ENCODE measurements at places on chromosomes 2 and 18. TPM values are rescaled to one million over a fixed set of nuclear protein-coding genes. Genes with fewer than 3 reads are reported as not detected.

Gene RAPGEF4
- 7.5 TPM for total RNA-seq

Gene SFT2D3
- total RNA-seq: 4.9 TPM

Gene DSC3
- total RNA-seq: 0.87 TPM

Gene RSAD2
- 0.28 TPM for total RNA-seq

Gene CNPPD1
- 47.1 TPM for total RNA-seq

Gene PPP1R1C
- total RNA-seq: 0.97 TPM

Gene VWC2L
- not detected for total RNA-seq

Gene ADCY3
- total RNA-seq: 88.0 TPM

Gene INHBB
- 4.7 TPM for total RNA-seq

Gene CCDC74B
- total RNA-seq: 20.4 TPM

Gene CROCC2
- not detected for total RNA-seq

Gene RETREG2
- total RNA-seq: 90.6 TPM

Gene IL37
- not detected for total RNA-seq

Gene UGT1A9
- not detected for total RNA-seq

Gene FAM124B
- 269 TPM for total RNA-seq

Gene DYNC1I2
- total RNA-seq: 121 TPM

Gene TEX44
- not detected for total RNA-seq

Gene TLX2
- total RNA-seq: not detected

Gene C2orf15
- 0.26 TPM for total RNA-seq

Gene NPHP1
- total RNA-seq: 5.7 TPM

Gene RPL31
- total RNA-seq: 1,589 TPM

Gene CELF4
- 0.44 TPM for total RNA-seq

Gene FAHD2A
- total RNA-seq: 34.0 TPM

Gene REG3G
- total RNA-seq: not detected

Gene GEN1
- 12.3 TPM for total RNA-seq

Gene RBMS1
- total RNA-seq: 136 TPM

Gene LYG1
- total RNA-seq: 1.4 TPM

Gene HMSD
- total RNA-seq: not detected

Gene C1QL2
- not detected for total RNA-seq

Gene RAB27B
- 0.41 TPM for total RNA-seq

Gene KIAA2012
- 0.08 TPM for total RNA-seq

Gene UGT1A8
- total RNA-seq: not detected

Gene HOXD9
- 0.56 TPM for total RNA-seq

Gene ATOH8
- total RNA-seq: 1.8 TPM

Gene CAVIN2
- total RNA-seq: 4.4 TPM

Gene MYO7B
- total RNA-seq: 0.90 TPM

Gene KYNU
- not detected for total RNA-seq

Gene CNGA3
- total RNA-seq: 0.10 TPM

Gene CABYR
- 8.4 TPM for total RNA-seq

Gene PDE1A
- total RNA-seq: 21.6 TPM

Gene CACNB4
- 1.5 TPM for total RNA-seq

Gene MAP3K19
- not detected for total RNA-seq

Gene TUBB8B
- total RNA-seq: 1.4 TPM

Gene PLEKHH2
- total RNA-seq: 1.6 TPM

Gene ACAA2
- 50.6 TPM for total RNA-seq

Gene ATP8B1
- total RNA-seq: 66.7 TPM

Gene CXXC1
- total RNA-seq: 71.7 TPM

Gene TMEM200C
- total RNA-seq: 0.85 TPM

Gene EMX1
- 3.7 TPM for total RNA-seq

Gene C2orf80
- total RNA-seq: not detected

Gene C18orf54
- 19.2 TPM for total RNA-seq

Gene VIL1
- 0.44 TPM for total RNA-seq

Measured in endothelial cell (in vitro differentiated cells).